GM12865 (cell line): ENCODE measurements at places on chromosomes 1 and 21.
A peak's percentile ranks its signal among the peaks of the same experiment; 100 is the strongest.

- no peak for DNase-seq
These were observed 328.8 kb downstream of the PLA2G4A start for GRCh38 chr1:187157552-187157951.

DNA sequence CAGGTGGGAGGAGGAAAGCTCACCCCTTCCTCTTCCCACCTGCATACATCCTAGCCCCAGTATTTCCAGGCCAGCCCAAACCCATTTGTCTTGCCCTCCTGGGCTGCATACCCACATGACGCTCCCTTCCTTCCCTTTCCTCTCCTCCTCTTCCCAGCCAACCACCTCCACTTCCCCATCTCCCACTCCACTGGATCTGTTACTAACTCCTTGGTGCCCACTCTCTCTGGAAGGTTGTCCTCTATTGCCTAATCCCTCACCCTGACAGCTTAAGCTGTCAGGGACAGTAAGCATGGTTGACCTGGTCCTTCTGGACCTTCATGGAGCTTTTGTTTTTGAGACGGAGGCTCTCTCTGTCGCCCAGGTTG lies 23.0 kb upstream of the SYNC start:
- no peak for DNase-seq

DNA sequence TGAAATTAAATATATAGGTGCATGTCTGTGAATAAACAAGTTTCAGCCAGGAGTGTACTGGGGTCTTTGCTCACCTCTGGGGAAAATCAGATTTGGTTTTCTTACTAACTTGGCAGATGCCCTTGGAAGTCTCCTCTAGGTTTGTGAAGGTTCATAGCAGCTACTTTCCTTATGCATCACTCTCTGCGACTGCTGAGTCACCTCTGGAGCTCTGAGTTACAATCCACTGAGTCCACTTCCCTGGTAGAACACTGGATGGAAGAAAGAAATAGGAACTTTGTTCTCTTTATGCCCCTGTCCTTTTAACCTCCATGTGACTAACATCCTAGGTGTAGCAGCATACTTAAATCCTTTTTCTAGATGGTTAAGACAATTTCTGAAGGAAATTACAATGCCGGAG lies 4.4 kb upstream of the FASLG start:
- peak; percentile 24 for DNase-seq

- no peak for DNase-seq
These were observed 41.0 kb downstream of the KCND3 start for GRCh38 chr1:111948209-111949171.

- DNase-seq = peak; percentile 69
These were observed 3.6 kb downstream of the COL9A2 start for GRCh38 chr1:40313329-40313957.

GRCh38 chr1:37728416-37728815 lies 36.1 kb downstream of the CDCA8 start:
- DNase-seq = no peak

GRCh38 chr1:10637834-10638558 lies 158.4 kb downstream of the CASZ1 start:
- no peak for DNase-seq

DNA sequence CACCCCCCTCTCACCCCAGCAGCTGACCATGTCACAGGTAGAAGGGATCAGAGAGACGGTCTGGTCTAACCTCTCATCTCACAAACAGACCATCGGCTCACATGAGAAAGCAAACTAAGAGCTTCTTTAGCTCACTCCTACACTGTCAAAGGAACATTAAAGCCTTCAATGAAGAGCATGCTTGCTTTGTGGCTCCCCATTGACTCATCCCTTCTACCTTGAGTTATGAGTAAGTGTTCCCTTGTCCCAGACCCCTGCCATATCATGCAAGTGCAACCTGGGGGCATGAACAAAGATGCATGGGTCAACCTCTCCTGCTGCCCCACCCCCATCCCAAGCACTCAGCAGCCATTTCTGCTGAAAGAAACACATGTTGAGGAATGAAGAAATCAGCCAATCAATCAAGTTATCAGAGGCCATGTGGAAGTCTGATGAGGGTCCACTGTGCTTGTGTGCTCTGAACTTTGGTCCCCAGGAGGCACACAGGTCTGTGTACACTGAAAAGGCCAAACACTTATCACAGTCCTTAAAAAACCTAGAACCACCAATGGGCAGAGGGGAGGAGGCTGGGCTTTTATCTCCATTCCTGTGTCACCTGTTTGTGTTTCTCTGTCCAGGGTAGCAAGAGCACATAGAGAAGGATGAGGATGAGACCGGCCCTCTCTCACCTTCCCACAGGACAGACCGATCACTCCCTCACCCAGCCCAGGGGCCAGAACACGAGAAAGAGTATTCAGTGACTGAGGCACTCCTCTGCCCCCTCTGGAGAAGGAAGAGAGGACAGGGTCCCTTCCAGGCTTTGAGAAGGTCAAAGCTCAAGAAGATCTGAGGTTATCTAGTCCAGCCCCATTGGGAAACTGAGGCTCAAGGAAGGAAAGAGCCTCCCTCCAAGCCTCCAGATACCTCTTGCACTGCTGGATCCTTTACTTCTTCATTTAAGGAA lies 9.5 kb downstream of the ETNK2 start:
- no peak for DNase-seq

GRCh38 chr21:44547656-44548331 lies 3.5 kb downstream of the KRTAP10-2 start:
- DNase-seq = no peak

DNA sequence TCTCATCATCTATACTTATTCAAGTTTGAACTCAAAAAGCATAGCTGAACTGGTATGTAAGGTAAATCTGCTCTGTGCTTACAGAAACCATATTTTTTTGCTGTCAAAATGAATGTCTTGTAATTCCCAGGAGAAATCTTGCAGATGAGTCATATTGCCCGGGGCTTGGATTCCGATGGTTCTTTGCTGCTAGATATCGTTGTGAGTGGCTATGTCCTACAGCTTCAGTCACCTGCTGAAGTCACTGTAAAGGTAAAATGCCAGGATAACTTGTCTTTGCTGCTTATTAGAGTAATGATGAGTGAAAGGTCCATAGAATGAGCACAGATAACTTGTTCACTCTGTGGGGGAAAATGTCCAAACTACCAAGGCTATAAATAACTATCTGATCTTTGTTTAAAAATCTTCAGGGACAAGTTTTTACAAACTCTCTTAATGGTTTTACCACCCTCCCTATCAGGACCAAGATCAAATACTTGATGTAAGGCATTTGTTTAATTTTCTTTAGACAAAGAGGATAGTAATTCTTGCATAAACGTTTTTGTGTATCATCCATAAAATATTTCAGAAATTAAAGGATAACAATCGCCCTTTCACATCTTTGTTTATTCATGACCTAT lies 222.3 kb downstream of the TPR start:
- no peak for DNase-seq

- no peak for DNase-seq
These were observed 39.8 kb downstream of the TBX15 start for GRCh38 chr1:118948351-118948750.

- DNase-seq = no peak
These were observed 151.1 kb downstream of the PCNX2 start for GRCh38 chr1:233144434-233144833.

DNA sequence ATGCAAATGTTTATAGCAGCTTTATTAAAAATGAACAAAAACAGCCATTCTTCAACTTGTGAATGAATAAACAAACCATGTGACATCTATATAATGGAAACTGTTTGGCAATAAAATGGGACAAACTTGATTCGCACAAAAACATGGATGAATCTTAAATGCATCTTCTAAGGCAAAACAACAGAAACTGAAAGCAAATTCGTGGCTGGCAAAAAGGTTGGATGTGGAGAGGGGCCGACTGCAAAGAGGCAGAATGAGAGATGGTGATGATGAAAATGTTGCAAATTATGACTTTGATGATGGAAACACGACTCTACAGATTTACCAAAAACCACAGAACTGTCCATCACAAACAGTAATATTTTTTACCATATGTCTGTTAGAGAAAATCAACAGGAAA lies 327.0 kb upstream of the NR5A2 start:
- DNase-seq = no peak

GRCh38 chr1:24759492-24759891 lies 14.2 kb downstream of the CLIC4 start:
- no peak for DNase-seq

- peak; percentile 72 for DNase-seq
These were observed at the start of gene ST7L for GRCh38 chr1:112618721-112619517. TSS of gene ST7L (minus strand) at chr1:112619141. CDS start at chr1:112619113, 28 bp downstream.

DNA sequence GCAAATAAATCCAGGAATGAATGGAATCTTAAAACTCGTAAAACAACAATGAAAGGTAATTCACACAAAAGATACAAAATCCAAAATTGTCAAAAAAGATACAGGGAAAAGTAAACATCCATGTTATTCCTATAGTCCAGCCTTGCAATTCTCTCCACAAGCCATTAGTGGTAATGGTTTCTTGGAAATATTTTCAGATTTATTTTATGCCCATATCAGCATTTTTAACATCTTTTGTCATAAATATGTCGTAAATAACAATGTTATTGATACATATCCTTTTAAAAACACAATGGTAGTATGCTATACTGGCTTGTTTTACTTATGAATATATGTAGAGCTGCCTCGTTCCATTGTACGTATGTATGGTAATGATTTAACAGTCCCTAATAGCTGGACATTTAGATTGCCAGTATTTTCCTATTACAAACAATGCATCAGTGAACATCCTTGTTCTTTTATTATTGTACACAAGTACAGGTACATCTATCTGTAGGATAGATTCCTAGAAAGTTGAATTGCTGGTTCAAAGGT lies 30.6 kb downstream of the DNTTIP2 start:
- no peak for DNase-seq

DNA sequence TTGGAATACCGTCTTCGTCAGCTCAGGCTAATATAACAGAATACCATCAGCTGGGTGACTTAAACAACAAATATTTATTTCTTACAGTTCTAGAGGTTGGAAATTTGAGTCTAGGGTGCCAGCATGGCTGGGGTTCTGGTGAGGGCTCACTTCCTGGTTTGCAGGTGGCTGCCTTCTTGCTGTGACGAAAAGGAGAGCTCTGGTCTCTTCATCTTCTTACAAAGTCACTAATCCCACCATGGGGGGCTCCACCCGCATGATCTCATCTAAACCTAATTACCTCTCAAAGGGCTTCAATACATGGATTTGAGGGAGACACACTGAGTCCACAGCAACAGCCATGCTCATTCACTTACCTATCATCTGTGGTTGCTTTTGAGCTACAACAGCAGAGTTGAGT lies 78.3 kb downstream of the PSMG1 start:
- DNase-seq = no peak

DNA sequence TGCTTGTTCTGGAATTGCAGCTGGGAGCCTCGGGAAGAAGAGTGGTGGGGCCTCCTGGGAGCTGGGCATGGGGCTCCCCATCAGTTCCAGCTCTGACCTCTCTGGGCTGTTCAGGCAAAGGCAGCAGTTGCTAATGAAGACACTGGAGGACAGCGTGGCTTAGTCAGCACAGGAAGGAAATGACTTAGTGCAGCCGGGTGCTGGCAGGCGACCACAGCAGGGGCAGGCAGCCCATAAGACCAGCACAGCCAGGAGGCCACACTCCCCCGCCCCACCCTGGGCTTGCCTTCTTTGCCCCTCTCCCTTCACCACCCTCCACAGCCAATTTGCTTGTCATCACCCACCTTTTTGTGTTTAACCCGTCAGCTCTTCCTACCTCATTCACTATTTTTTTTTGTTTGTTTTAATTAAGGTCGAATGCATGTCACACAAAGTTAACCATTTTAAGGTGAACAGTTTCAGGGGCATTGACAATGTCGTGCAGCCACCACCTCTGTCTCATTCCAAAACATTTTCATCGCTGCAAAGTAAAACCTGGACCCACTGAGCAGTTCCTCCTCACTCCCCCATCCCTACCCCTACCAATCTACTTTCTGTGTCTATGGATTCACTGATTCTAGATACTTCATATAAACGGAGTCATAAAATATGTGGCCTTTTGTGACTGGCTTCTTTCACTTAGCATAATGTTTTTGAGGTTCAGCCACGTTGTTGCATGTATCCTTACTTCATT lies 10.9 kb downstream of the OLIG2 start:
- DNase-seq = peak; percentile 30

- DNase-seq = peak; percentile 26
These were observed 57.4 kb downstream of the ARID4B start for GRCh38 chr1:235270625-235271024.

- no peak for DNase-seq
These were observed 118.2 kb downstream of the FOXD2 start for GRCh38 chr1:47555841-47556560.

GRCh38 chr1:201381130-201381529 lies 3.6 kb upstream of the TNNT2 start:
- no peak for DNase-seq

DNA sequence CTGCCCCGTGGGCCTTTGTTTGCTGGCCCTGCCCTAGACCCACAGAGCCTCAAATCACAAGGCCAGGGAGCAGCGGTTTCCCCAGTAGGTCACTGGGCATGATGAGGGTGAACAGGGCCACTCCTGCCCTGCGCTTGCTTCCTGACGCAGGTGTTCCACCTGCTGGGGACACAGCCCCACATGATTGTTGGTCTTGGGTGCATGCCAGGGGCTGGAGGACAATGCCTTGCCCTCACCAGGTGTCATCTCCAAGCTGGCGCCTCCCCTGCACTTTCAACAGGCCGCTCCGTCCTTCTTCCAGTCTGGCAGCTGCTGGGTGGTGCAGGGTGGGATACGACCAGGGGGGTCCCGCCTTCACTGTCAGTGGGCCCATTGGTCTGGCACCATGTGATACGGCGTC lies 24.3 kb downstream of the IL10RB start:
- DNase-seq = no peak

DNA sequence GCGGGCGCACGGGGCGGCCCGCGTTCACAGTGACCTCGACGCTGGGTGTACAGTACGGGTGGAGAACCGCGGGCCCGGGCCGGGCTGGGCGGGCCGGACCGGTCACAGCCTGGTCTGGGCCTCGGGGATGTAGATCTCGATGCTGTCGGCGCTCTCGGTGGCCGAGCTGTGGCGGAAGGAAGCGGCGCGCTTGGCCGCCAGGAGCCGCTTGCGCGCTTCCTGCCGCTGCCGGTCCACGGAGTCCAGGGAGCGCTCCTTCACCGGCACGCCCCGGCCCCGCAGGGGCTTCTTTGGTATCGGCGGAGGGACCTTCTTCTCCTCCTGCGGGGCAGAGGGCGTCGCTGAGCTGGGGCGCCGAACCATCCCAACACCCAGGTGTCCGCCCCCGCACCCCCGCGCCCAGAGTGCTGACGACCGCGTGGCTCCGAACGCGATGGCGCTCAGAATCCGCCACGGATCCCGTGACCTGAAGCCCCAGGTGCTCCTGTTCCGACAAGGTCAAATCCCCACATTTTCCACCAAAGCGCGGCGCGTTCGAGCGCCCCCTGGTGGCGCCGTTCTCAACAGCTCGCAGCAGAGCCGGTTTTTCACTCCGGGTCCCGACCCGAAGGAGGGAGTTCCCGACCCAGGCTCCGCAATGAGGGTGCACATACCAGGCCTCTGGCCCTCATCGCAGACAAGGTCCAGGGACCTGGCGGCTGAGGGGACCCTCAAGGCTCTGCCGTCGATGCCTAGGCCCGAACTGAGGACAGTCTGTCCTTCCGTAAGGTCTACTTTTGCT lies 6.6 kb upstream of the SMIM12 start:
- DNase-seq = peak; percentile 93
